ENCODE measurements at places on chromosomes 4 and X.

GRCh38 chrX:71533851-71534561 is 1.1 kb downstream of the OGT start:
- no peak for DNase-seq

DNA sequence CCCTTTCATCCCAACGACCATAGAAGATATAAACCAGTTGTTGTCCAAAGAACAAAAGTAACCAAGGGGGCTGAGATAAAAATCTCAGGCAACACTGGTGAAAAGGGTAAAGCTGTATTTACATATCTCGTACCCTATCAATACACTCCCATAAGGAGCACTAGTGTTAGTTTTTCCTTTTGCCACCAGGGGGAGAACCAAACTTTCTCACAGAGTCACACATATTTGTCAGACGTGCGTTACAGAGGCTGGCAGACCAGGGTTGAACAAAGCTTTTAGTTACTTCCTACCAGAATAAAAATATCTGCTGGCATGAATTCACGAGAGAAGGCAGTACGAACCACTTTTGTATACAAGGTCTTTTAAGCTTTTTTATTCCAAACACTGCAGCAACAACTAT is 88.3 kb downstream of the AMELX start:
- DNase-seq = no peak

GRCh38 chr4:152727784-152728183 is 48.0 kb upstream of the TMEM154 start:
- no peak for DNase-seq

GRCh38 chrX:66110112-66110511 is 53.9 kb upstream of the HEPH start:
- DNase-seq = no peak

DNA sequence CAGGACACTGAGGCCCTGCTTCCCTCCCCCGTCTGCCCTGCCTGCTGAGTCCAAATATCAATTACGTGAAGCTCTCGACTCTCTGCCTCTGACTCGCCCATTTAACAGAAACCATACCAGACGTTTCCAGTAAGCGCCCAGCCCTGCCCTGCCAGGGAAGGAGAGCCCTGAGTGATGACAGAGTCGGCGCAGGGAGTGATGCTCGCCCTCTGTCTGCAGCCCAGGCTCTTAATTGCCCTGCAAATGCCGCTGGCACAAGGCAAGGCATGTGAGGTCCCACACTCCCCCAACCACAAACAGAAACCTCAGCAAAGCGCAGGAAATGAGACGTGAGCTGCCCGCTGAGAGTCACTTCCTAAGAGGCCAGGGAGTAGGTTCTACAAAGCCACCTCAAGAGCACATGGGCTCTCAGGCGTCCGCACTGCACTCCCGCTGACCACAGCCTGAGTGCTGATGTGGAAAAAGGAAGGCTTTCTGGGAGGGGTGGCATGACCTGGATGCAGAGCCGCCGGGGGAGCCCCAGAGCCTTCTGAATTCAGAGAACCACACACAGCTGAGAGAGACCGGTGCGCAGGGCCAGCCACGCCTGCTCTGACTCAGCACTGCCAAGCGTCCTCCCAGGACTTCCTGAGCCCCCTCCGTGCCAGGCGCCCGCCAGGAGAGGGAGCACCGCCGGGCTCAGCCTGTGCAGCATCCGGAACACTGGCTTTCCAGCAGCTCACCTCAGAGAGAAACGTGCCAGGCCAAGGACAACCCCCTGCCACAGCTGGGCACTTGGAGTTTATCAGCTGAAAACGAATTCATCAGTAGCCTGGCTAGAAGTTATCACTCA is 5.3 kb downstream of the ZFYVE28 start:
- peak; percentile 61 for DNase-seq

DNA sequence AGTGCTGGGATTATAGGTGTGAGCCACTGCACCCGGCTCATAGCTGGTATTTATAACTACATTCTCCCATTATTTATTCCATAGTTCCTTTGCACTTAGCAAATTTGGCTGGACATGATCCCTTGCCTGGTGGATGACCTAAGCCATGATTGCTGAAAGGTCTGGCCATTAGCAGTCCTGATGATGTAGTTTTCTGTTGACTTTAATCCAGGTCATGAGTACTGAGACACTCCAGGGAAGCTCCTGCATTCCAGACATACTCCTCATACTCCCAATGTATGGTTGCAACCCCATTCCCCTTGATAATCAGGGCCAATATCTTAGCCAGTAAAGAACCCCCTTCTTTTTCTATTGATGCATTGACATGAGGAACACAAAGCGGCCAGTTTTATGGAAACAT is 24.4 kb upstream of the MGST2 start:
- DNase-seq = no peak

DNA sequence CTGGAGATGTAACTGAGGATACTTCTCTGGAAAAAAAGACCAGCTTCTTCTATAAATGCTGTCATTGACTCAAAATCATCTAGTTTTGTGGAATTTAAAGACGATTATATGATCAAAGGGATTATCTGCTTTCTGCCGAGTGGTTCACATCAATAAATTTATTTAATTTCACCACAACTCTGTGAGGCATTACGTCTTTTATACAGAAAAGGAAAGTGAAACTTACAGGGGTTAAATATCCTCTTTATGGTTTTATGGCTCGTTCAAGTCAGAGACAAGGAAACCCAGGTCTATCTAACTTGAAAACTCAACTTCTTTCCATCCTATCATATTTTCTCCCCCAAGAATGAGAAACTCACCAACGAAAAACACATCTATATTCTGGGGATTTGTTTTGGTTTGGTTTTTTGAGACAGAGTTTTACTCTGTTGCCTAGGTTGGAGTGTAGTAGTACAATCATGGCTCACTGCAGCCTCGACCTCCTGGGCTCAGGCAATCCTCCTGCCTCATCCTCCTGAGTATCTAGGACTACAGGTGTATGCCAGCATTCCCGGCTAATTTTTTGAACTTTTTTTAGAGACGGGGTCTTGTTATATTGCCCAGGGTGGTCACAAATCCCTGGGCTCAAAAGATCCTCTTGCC is 377.9 kb upstream of the EMCN start:
- DNase-seq = no peak

DNA sequence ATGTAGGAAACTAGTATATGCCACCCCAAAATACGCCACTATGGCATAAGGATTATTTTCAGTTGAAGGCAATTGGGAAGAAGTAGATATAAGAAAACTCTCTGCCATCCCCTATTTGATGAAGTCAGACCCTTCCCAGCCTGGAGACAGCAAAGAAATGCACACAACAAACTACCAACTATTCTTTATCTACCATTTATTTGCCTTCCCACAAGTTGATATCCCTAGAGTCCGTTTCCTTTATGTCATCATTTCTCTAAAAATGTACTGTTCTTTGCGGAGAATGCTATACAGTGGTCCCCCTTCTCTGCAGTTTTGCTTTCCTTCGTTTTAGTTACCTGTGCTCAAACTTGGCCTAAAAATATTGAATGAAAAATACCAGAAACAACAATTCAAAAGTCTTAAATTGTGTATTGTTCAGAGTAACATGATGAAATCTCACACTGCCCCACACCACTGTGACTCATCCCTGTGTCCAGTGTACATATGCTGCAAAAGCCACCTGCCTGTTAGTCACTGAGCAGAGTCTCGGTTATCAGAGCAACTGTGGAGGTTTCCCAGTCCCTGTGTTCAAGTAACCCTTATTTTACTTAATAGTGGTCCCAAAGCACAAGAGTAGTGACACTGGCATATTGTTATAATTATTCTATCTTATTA is 152.3 kb downstream of the WDFY3 start:
- no peak for DNase-seq

- no peak for DNase-seq
Measured at GRCh38 chrX:48461830-48462229, 8.2 kb downstream of the SLC38A5 start.

- no peak for DNase-seq
Measured at GRCh38 chr4:727576-727975, 21.9 kb downstream of the PCGF3 start.

GRCh38 chr4:73596001-73596400 is 24.2 kb downstream of the RASSF6 start:
- no peak for DNase-seq

DNA sequence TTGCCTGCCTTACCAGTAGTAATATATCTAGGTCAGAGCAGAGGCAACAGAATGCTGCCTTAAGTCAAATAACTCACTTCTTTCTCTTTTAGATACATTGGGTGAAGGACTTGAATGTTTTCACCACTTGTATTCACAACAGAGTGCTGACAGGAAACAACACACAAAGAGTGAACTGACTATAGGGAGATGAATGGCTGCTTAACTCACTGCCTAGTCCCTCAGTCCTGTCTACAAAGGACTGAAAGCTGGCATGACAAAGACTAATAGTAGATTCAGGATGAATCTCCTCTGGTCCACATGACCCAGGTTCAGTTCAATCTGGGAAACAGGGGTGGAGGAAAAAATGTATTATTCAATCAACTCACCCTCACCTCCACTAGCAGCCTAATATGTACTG is 134.2 kb downstream of the GALNTL6 start:
- no peak for DNase-seq

DNA sequence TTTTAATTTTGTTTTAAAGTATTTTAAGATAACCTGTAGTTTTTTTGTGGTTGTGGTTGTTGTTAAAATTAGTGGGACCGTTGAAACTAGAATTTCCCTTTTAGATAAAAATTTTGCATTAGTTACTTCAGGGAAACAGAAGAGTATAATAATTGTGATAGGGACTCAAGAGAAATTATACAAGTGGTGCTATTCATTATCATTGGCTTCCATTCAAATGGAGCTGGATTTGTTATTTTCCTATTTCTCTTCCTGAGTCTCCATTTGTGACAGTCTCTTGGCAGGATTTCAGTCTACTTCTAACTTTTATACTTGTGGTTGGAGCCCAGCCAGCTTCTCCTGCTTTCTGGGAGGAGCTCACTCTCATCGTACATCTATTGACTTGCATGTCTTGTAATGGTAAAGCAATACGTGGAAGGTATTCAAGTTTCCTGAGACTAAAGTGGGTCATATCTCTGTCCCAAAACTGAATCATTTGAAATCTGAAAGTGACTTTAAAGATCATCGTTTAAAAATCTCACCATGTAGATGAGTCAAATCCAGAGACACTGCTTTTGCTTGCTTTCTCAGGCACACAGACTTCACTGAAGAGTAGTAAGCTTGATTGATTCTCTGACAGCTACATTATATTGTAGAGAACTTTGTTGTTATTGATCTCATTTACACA is 155.8 kb downstream of the RPA4 start:
- DNase-seq = no peak

- no peak for DNase-seq
Measured at GRCh38 chrX:126164226-126164625, 1.9 kb downstream of the DCAF12L2 start.

GRCh38 chrX:19072372-19072771 is 49.9 kb downstream of the ADGRG2 start:
- DNase-seq = no peak

DNA sequence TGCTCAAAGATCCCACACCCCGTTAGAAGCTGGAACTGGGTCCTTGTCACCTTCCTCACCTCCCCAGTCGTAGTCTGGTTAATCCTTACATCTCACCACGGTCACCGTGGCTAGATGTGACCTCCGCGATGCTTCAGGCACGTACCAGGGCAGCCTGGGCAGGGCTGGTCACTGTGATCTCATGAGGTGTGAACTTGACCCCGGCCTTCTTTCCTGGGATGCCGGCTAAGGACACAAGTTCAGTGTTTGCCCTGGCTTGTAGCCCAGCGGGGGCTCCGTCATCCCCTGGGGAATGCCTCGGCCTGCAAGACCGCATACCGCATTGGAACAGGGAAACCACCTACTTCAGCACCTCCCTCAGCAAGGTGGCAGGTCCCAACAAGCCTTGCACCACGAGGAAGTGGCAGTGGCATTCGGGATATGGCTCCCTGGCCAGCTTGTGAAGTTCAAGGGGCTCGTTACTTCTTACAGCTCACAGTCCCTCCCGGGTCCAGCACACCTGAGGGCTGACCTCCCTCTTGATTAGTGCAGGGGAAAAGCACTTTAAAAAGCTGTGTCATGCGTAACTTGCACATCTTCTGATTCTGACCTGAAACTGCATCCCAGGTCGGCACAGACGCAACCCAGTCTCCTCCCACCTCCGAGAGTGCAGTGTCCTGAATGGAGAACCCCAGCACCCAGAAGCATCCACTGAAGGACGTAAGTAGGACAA is 25.9 kb downstream of the NOP14 start:
- no peak for DNase-seq

GRCh38 chrX:133575501-133576136 is 160.3 kb upstream of the GPC4 start:
- DNase-seq = no peak

DNA sequence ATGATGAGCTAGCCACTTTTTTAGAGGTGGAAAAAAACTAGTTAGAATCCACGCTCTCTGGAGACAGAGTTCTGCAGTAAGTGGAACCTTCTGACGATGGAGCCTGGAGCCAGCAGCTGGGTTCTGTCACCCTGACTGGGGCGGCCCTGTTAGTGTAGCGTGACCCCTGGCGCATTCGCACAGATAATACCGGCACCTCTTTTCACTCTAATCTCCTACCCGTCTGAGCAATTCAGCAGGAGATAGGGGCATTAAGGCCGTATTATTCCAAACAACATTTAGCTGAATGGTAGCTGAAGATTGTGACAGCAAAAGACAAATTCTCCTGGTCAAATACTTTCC is 292.6 kb downstream of the FBXO8 start:
- no peak for DNase-seq

DNA sequence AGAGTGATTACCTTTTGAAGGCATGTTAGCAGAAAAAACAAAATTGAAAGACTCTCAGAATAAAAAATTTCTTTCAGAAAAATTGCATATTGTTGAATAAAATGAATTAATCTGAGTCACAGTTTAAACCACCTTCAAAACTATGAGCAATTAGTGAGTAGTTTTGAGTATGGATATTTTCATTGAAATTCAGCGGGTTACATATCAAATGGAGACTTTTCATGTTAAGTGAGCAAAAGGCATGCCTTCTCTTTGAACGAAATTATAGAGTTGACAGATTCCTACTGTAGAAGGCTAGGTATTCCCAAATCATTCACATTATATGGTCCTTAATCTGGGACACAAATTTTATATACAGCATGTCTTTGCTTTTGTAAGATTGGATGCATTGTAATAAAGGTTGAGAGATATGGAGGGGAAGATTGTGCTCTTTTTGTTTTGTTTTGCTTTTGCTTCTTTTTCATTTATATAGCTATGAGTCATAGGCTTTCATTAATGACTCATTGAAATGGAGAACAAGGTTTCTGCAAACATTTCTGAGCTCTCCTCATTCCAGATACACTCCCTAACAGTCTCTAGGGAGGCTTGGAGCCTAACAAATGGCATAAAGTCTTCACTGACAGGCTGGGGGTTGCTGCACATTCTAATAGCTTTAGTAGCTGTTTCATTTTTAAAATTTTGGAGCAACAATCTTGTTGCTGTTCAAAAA is 21.6 kb downstream of the PCDH18 start:
- DNase-seq = no peak

DNA sequence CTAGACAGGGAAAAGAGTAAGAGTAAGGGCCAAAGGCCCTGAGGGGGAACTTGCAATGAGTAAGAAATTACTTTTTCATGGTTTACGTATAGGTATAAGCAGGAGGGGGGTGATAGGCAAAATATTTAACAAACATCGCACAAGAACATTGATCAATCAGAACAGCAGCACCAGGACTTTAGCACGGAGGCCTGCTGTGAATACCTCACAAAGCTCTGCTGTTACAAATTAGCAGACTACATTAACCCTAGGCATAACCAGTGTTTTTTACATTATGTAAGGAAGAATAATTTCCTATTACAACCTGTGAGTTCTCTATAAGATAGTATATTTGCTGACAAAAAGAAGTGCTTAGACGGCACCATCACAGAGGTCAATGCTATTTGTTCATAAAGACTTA is 44.9 kb downstream of the PPARGC1A start:
- DNase-seq = no peak

Data from cerebellar nuclear complex (tissue), 1 donor.